ENCODE measurements at places on chromosomes 3 and 15. TPM values are rescaled to one million over a fixed set of nuclear protein-coding genes. Genes with fewer than 3 reads are reported as not detected.

Gene CSPG5
- 0.45 TPM for total RNA-seq

Gene MED12L
- total RNA-seq = 0.19 TPM

Gene C3orf49
- total RNA-seq = not detected

Gene ATP13A5
- not detected for total RNA-seq

Gene ARPIN
- total RNA-seq = 8.4 TPM

Gene PRR23A
- total RNA-seq = not detected

Gene GTPBP8
- 32.8 TPM for total RNA-seq

Gene ADAMTSL3
- total RNA-seq = 4.9 TPM

Gene GABRR3
- total RNA-seq = not detected

Gene FGF12
- 0.28 TPM for total RNA-seq

Gene C2CD4B
- total RNA-seq = 38.2 TPM

Gene NTRK3
- under 0.01 TPM for total RNA-seq

Gene LDHAL6B
- total RNA-seq = not detected

Gene MCCC1
- 18.6 TPM for total RNA-seq

Gene LMCD1
- 11.0 TPM for total RNA-seq

Gene RNF123
- 17.5 TPM for total RNA-seq

Gene PEAK1
- 67.3 TPM for total RNA-seq

Gene GOLGA8Q
- total RNA-seq = 0.18 TPM

Gene UBA7
- 14.2 TPM for total RNA-seq

Gene POLR2H
- total RNA-seq = 102 TPM

Gene RASL12
- 0.09 TPM for total RNA-seq

Gene PSTPIP1
- total RNA-seq = 0.09 TPM

Gene ATRIP
- 7.6 TPM for total RNA-seq

Gene SLC51B
- not detected for total RNA-seq

Gene EXD1
- under 0.01 TPM for total RNA-seq

Gene XCR1
- not detected for total RNA-seq

Gene SAXO2
- total RNA-seq = 0.19 TPM

Gene C3orf70
- total RNA-seq = 0.90 TPM

Gene PTX3
- 407 TPM for total RNA-seq

Gene GCNT3
- not detected for total RNA-seq

Gene PLD1
- 42.9 TPM for total RNA-seq

Gene NAALADL2
- 2.9 TPM for total RNA-seq

Gene SPESP1
- total RNA-seq = 1.0 TPM

Gene MASP1
- total RNA-seq = under 0.01 TPM

Gene PHLDB2
- total RNA-seq = 52.7 TPM

Gene CYP1A2
- total RNA-seq = not detected

Gene CSPG4
- total RNA-seq = under 0.01 TPM

Gene SIDT1
- not detected for total RNA-seq

Gene TBCCD1
- total RNA-seq = 18.3 TPM

Gene COL6A5
- not detected for total RNA-seq

Gene DUOXA1
- total RNA-seq = not detected

Gene NPAP1
- total RNA-seq = not detected

Gene HYAL1
- 1.8 TPM for total RNA-seq

Gene GUCA1C
- not detected for total RNA-seq

Gene DUOXA2
- not detected for total RNA-seq

Gene KCNAB1
- 0.63 TPM for total RNA-seq

Gene P2RY1
- 1.5 TPM for total RNA-seq

Gene CD86
- total RNA-seq = under 0.01 TPM

Data from endothelial cell of coronary artery (primary cell).